NCI-H187 treated with DMSO at 0.1 percent for 48 hours (cell line): ENCODE measurements at places on chromosomes 6 and 20.

- DNase-seq: no peak
Measured at GRCh38 chr6:142944124-142945048, 590 bp downstream of the HIVEP2 start.

- DNase-seq: no peak
Measured at GRCh38 chr6:11536795-11537194, 754 bp upstream of the TMEM170B start.

DNA sequence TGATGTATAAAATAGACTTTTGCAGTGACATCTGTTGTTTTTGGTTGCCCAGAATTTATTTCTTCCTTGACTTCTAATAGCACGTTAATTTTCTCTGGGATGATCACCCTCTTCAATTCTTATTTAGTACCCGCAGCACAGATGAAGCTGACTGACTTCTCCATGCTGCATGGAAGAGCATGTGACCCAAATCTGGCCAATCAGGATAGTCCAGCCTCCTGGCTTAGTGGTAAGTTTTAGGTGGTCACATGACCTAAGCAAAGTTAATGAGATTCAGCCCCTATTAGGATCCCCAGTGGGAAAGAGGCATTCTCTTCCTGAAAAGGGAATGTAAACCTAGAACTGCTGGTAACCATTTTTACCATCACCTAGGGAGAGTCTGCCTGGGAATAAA, 13.8 kb upstream of the SIRT5 start:
- no peak for DNase-seq

DNA sequence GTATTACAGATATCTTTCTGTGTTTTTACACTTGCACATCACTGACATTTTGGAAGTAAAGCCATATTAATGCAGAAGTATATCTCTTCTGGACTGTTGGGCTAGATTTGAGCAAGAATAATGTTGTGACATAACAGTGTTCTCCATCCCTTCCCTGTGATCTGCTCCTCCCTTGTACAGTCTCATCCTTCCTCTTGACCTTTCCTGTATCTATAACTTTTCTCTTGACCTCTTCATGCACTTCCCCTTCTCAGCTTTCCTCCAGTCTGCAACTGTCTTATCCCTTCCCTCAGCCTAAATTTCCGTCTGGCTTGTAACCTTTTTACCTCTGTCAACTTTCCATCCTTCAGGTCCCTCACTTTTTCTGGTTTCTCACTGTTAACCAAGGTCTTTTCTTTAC, 29.8 kb downstream of the NCOA3 start:
- DNase-seq: no peak

GRCh38 chr6:10576226-10576625, 55.1 kb downstream of the GCNT2 start:
- no peak for DNase-seq

GRCh38 chr6:119224095-119224701, 125.4 kb downstream of the MAN1A1 start:
- no peak for DNase-seq

DNA sequence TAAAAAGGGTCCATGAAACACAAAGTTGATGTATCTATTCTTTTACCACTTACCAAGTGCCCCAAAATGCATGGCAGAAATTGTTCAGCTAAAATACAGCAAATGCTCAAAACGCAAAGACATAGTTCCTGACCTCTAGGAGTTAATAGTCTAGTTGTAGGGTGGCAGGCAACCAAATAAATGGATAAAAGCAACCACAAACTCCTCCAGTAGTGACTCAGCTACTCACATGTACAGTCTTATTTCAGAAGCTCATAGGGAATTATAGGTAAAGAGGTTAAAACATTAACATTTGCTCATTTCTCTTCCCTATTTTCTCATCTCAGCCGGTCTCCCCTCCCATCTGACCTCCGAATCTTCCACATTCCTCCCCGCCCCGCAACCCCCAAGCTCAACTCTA, 143.9 kb upstream of the INSM1 start:
- no peak for DNase-seq

GRCh38 chr6:113654396-113654795, 202.7 kb upstream of the MARCKS start:
- no peak for DNase-seq

- DNase-seq: no peak
Measured at GRCh38 chr6:35177157-35177556, 36.0 kb upstream of the TCP11 start.

DNA sequence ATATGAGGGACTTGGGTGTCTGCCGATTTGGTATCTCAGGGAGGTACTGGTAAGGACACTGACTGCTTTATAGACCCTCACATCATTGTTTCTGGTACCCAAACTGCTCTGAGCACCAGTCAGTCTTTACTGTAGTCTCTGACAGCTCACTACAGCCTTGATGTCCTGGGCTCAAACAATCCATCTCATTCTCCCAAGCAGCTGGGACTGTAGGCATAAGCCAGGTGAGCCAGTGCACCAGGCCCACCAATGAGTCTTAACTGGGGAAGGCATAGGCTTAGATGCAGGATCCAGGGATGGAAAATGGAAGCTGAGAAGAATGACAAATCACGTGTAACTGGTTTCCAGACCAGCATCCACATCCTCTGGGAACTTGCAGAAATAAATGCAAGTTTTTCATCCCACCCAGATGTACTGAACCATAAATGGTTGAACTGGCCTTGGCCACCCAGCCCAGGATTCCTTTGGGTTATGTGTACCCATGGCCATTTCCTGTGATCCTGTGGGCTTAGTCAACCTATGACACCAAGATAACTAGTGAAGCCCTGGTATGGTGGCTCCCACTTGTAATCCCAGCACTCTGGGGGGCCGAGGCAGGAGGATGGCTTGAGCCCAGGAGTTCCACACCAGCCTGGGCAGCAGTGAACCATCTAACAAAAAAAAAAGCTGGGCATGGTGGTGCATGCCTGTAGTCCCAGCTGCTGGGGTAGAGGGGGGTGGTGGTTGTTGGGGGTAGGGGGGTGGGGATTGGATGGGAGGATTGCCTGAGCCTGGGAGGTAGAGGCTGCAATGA, 5.8 kb downstream of the TUBB start:
- DNase-seq: no peak

DNA sequence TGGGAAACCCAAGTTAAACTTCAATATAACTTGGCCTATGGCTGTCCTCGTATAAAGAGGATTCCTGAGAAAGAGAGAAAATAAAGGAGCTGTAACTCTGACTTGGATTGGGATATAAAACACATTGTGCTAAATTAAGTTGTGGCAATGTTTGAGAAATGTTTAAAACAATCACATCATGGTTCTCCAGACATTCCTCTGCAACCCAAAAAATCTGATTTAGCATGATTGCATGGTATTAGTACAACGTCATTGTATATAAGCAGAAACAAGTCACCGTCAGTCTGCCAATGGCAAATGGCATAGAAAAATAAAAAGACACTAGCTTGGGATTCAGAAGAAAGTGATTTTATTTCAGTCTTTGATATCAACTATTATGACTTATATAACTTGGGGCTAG, 140.2 kb upstream of the FAM83B start:
- no peak for DNase-seq

- no peak for DNase-seq
Measured at GRCh38 chr6:23339268-23339667, 769.9 kb downstream of the HDGFL1 start.

GRCh38 chr20:45355209-45356084, 7.2 kb upstream of the SDC4 start:
- no peak for DNase-seq

DNA sequence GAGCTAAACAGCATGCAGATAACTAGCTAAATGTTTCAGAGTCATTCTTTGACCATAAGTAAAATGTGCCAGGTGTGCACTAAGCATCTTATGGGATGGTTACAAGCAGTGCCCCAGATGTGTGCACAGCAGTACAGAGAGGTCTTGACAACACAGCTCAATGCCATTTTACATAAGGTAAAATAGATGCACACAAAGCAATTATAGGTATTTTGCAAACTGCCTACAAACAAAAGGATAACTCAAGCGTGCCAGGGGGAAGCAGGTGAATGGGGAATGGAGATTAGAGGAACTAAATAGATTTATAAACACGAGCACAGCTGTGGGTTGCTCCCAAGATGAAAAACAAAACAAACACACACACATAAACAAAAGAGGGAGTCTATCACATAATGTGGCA, 64.8 kb downstream of the SLC2A10 start:
- no peak for DNase-seq

DNA sequence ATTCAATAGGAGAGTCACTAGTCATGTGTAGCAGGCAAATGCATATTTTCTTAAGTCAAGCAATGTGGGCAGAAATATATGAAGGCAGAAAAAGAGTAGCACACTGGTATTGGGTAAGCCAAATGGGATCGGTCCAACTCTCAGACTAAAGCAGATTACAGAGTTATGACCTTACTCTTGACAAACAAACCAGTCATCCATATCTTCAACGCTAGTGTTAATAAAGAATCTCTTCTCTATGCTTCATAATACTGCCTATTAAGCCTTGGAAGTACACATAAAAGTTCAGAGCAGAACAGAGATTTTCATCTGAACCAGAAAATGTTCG, 320.2 kb upstream of the JARID2 start:
- DNase-seq: no peak

- DNase-seq: no peak
Measured at GRCh38 chr6:170449835-170450753, 103.0 kb downstream of the PSMB1 start.

- DNase-seq: no peak
Measured at GRCh38 chr6:156701966-156702365, 75.2 kb upstream of the ARID1B start.

DNA sequence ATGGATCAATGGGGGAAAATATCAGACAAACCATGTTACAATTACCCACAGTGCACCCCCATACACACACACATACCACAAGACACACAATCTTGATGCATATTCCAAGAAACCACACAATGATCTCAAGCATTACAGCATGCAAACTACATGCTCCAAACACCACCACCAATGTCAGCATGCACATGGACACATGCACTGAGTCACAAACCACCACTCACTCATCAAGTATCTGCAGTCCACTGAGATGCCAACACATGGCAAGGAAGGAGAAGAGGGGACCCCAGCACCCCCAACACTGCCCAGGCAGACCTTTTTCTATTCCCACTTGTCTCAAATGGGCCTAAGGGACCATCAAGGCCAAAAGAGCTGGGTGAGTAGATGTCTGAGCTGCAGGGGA, 91.6 kb downstream of the PREX1 start:
- DNase-seq: no peak

GRCh38 chr6:154514481-154514880, 4.0 kb upstream of the CNKSR3 start:
- DNase-seq: no peak

DNA sequence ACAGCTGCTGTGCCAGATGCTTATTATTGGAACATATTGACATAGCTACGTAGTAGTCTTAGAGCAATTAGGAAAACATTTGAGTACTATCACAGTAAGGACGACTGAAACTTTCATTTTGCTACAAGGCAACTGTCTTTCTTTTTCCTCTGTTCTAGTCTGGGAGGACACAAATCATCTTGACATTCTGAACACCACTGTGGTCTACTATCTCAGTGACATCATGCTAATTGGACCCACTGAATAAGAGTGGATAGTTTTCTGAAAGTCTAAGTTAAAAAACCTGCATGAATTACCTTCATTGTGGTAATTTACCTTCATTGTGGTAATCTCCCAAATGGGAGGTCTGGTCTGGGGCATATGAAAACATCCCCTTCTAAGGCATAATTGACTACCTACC, 163.3 kb upstream of the MOCS1 start:
- DNase-seq: no peak

- DNase-seq: peak; percentile 73
Measured at GRCh38 chr6:158662954-158663624, 13.2 kb downstream of the SYTL3 start.

- no peak for DNase-seq
Measured at GRCh38 chr20:60261333-60261732, 303.1 kb downstream of the CDH26 start.

DNA sequence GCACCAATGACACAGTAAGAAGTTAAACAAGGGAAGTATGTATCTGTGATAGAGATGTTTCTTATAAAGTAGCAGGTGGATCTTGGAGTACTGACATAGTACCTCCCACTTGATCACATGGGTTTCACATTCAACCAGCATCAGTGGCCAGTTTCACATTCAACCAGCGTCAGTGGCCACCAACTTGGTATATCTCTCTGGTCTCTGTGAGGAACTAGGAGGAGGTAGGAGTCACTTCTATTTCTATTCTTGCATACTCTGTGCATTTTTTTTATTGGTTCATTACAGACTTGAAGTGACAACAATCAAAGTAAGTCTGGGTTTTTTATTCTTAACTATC, 200.3 kb upstream of the SIM1 start:
- DNase-seq: no peak

- no peak for DNase-seq
Measured at GRCh38 chr6:3349388-3350251, 90.9 kb downstream of the PSMG4 start.

GRCh38 chr6:14046476-14047068, 71.0 kb upstream of the CD83 start:
- no peak for DNase-seq

- no peak for DNase-seq
Measured at GRCh38 chr6:148720406-148720805, 26.4 kb upstream of the UST start.

DNA sequence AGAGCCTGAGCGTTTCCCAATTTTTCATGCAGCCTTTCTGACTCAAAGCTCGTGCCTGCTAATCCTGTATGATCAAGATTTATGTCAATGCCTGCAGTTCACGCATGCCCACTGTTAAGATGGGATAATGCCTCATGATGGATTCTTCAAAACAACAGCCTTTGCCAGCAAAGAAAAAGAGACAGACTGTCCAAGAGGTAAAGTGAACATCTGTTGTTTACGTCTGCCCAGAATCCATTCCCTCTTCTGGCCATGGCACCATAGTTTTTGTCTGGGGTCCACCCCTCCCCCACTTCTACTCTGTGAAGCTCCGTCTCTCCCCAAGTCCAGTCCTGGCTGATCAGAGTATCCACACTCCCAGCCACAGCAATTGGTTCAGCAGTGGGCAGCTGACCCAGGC, 91.9 kb upstream of the EYA2 start:
- DNase-seq: no peak
